ENCODE measurements at places on chromosomes 1 and 21.

DNA sequence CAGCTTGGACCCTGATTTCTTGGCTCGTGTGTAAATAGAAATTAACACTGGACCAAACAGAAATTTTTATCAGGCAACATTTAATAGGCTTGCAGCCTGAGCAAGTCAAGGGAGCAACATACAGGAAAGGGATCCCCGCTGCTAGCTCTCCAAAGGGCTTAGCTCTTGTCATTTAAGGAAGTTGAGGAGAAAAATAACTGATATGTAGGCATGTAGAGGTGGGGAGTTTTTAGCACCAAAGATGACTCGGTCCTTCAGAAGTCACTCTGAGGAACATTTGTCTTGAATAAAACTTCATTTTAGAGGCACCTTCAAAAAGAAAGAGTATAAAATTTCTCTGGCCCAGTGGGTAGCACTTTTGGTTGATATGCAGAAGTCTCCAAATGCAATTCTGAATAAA lies 27.1 kb downstream of the GBP2 start:
- DNase-seq = no peak

- no peak for DNase-seq
Observed at GRCh38 chr1:21297975-21298374, 7.7 kb upstream of the ECE1 start.

DNA sequence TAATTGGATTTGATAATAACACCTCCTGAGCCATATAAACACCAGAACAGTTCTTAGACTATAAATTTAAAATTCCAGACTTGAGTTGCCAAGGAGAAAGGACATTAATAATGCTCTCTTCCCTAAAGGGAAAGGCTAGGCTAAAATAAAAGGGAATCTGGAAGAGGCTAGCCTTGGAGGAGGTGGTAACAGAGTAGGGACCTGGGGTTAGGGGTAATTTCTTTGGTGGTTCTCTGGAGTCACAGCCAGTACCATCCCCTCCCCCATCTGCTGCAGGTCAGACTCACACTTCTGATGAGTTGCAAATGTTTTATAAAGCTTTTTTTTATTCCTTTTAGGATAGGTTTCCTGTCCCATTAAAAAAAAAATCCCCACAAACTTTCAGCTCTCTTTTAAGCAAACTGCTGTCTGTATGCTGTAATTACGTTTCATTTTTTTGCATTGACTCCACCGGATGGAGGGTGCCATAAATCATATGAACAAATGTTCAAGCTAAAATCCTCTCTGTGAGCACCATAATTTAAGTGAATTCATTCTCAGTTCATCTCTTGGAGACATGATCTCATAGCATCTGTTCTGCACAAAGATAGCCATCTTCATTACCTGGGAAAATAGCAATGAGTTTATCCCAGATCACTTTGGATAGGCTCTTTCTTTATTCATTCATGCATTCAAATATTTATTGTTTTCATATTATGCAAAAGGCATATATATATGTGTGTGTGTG lies 379.6 kb downstream of the TTLL7 start:
- no peak for DNase-seq

DNA sequence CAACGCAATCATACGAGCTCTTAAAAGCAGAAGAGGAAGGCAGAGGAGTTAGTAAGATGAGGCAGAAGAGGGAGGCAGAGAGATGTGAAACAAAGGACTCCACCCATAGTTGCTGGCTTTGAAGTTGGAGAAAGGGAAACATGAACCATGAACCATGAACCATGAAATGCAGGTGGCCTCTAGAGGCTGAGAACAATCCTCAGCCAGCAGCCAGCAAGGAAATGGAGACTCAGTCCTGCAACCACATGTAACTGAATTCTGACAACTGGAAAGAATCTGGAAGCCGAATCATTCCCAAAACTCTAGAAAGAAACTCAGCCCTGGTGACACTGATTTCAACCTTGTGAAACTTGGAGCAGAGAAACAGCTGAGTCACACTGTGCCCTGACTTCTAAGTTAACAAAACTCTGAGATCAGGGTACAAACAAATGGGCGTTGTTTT lies 10.1 kb downstream of the DIPK1A start:
- DNase-seq = no peak

DNA sequence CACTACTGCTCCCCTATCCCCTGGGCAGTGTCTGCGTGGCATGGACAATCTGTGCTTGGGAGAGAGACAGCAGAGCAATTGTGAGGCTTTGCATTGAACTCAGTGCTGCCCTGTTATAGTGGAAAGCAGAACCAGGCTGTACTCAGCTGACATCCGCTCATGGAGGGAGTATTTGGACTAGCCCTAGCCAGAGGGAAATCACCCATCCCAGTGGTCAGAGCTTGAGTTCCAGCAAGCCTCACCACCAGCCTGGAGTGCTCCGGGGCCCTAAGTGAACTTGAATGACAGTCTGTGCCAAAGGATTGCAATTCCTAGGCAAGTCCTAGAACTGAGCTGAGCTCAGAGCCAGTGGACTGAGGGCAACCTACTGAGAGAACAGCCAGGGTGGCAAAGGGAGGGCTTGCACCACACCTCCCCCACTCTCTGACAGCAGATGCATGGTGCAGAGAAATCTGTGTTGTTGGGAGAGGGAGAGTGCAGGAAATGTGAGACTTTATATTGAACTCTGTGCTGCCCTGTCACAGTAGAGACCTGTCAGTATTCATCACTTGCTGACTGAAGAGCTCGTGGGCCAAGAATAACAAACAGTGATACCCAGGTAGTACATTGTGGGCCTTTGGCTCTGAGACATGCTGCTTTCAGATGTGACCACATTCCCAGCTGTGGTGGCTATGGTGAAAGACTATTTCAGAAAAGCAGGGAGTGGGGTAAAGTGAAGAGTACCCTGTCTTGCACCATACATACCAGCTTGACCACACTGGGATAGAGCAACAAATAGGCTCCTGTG lies 107.7 kb upstream of the SLC5A9 start:
- no peak for DNase-seq

GRCh38 chr1:27536767-27537166 lies 46.8 kb upstream of the WASF2 start:
- DNase-seq = peak; percentile 59

- no peak for DNase-seq
Observed at GRCh38 chr1:53160924-53161378, 18.5 kb upstream of the SLC1A7 start.

- no peak for DNase-seq
Observed at GRCh38 chr21:29377266-29377665, 78.5 kb downstream of the BACH1 start.

DNA sequence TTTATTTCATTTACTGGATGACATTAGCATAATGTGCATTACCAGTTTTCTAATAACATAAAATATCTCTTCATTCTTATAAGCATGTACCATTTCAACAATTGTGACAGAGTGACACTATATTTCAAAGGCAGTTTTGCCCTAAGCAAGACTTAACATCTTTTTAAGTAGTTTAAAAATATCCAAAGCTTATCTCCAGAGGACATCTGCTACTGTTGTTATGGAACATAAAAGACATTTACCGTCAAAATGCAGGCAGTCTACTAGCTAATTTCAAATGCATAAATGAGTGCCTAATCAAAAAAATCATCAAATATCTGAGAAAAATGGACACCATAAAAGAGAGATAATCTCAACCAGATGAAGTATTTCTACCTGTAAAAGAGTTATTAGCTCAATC lies 782.4 kb upstream of the BRINP3 start:
- DNase-seq = no peak

All from anterior cingulate cortex (tissue), 58 donors.